Left renal cortex interstitium (tissue), 4 donors: ENCODE measurements at places on chromosomes 7 and 10. TPM values are rescaled to one million over a fixed set of nuclear protein-coding genes. Genes with fewer than 3 reads are reported as not detected.

- no peak for DNase-seq
Observed at GRCh38 chr7:26278770-26279169, 12.9 kb upstream of the SNX10 start.

DNA sequence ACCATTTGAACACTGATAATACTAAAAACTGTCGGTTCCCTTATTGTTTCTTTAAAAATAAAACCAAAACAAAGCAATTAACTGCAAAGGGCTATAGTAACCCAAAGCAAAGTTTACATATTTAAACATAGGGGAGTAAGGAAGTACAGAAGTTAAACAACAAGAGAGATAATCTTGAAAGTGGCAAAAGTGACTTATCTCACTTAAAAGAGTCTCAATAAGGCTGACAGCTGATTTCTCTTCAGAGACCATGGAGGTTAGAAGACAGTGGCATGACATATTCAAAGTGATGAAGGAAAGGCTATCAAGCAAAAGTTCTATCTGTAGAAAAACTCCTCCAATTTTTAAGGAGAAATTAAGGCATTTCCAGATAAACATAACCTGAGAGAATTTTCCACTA, 233.5 kb upstream of the HDAC9 start:
- DNase-seq = no peak

SORCS1 gene
- polyA plus RNA-seq = 21.3 TPM

ELN gene
- 71.5 TPM for polyA plus RNA-seq

LRRC4 gene
- polyA plus RNA-seq = 7.7 TPM
